Suprapubic skin (tissue), 4 donors: ENCODE measurements at places on chromosomes 12 and 14. TPM values are rescaled to one million over a fixed set of nuclear protein-coding genes. Genes with fewer than 3 reads are reported as not detected.
A peak's percentile ranks its signal among the peaks of the same experiment; 100 is the strongest.

GRCh38 chr14:25350802-25351201 is 300.9 kb upstream of the STXBP6 start:
- no peak overlapping the region for H3K4me3 ChIP-seq
- H3K27ac ChIP-seq: no peak overlapping the region
- H3K36me3 ChIP-seq: no peaks in the 10 kb centered on the region
- H3K4me1 ChIP-seq: no peaks in the 10 kb centered on the region

DNA sequence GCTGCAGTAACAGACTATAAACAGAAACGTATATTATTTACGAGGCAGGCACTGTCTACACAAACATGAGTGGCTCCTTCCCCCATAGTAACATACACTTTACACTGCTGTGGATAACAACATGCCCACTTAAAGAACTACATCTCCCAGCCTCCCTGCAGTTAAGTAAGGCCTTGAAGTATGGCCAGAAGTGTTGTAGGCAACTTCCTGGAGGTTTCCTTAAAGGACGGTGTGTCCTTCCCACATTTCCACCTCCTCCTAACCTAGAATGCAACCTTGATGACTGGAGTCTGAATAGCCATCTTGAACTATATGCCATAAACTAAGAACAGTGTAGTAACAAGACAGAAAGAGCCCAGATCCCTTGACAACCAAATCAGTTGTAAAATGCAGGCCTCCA is 20.3 kb downstream of the MED13L start:
- H3K36me3 ChIP-seq: no peaks in the 10 kb centered on the region
- H3K4me3 ChIP-seq: no peak overlapping the region

DNA sequence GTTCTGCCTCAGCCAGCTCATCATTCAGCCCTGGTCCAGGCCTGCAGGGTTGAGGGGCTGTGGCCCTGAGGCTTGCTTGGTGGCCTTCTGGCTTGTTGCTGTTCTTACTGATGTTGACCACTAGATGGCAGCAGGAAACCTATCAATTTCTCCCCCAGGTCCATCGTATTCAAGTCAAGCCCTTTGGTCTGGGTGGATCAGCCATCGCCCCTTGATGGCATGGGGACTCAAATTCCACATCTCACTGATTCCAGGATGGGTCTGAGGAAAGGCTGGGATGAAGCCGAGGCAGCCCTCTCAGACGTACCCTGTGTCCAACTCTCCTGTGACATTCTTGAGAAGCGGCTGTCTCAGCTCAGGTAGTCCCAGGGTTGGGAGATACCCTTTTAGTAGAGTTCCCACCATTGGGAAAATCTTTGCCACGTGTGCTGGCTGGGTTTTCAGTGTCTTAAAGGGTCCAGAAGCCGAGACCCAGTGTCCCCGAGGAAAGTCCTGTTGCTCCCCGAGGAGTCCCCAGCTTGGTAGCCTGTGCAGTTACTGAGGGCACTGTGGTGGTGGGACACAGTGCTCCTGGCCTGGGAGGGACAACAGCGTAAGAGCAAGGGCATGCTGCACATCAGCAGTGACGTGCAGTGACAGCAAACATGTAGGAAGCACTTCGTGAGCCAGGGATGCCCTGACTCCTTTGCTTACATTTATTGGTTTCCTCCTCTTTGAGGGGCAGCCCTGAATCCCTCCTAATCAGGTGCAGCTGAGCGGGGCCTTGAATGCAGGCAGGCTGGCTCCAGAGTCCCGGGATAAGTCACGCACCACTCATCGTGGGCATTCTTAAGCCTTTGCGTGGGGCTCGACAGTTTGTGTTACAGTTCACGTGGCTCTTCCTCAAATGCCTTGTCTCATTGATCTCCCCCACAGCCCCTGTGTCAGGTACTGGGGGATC is 58.6 kb downstream of the TSPAN9 start:
- no peak for DNase-seq
- no peaks in the 10 kb centered on the region for H3K36me3 ChIP-seq
- H3K4me3 ChIP-seq: no peak overlapping the region
- H3K27ac ChIP-seq: no peak overlapping the region

DNA sequence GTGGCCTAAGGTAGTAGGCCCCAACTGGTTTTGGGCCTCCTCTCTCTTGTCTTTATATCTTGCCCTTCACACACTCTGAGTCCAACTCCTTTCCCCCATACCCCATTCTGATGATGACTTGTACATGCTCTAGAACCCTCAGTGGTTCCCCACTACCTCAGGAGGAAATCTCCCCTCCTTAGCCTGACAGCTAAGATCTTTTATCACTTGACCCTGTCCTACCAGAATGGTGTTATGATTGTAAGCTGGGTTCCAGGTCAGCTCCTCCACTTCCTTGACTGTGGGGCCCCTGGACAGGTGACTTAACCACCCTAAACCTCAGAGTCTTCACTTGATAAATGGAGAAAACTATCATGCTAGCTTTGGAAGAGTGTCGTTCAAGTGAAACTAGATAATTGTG is 9.4 kb upstream of the MYL2 start:
- no peak overlapping the region for H3K27ac ChIP-seq
- H3K36me3 ChIP-seq: no peaks in the 10 kb centered on the region
- H3K27me3 ChIP-seq: peaks cover 14% of the 10 kb centered on the region
- no peak overlapping the region for H3K4me3 ChIP-seq
- DNase-seq: no peak
- no peaks in the 10 kb centered on the region for H3K4me1 ChIP-seq

- H3K4me1 ChIP-seq: peaks cover 5% of the 10 kb centered on the region
- no peaks in the 10 kb centered on the region for H3K36me3 ChIP-seq
- DNase-seq: no peak
- no peak overlapping the region for H3K27ac ChIP-seq
- no peaks in the 10 kb centered on the region for H3K27me3 ChIP-seq
- no peak overlapping the region for H3K4me3 ChIP-seq
Observed at GRCh38 chr14:51002406-51002999, 58.2 kb upstream of the PYGL start.

GRCh38 chr12:47909839-47910465 is 5.2 kb upstream of the VDR start:
- no peak overlapping the region for H3K4me3 ChIP-seq
- H3K4me1 ChIP-seq: peaks cover 9% of the 10 kb centered on the region
- no peaks in the 10 kb centered on the region for H3K36me3 ChIP-seq
- no peak overlapping the region for H3K27ac ChIP-seq
- no peaks in the 10 kb centered on the region for H3K27me3 ChIP-seq

DNA sequence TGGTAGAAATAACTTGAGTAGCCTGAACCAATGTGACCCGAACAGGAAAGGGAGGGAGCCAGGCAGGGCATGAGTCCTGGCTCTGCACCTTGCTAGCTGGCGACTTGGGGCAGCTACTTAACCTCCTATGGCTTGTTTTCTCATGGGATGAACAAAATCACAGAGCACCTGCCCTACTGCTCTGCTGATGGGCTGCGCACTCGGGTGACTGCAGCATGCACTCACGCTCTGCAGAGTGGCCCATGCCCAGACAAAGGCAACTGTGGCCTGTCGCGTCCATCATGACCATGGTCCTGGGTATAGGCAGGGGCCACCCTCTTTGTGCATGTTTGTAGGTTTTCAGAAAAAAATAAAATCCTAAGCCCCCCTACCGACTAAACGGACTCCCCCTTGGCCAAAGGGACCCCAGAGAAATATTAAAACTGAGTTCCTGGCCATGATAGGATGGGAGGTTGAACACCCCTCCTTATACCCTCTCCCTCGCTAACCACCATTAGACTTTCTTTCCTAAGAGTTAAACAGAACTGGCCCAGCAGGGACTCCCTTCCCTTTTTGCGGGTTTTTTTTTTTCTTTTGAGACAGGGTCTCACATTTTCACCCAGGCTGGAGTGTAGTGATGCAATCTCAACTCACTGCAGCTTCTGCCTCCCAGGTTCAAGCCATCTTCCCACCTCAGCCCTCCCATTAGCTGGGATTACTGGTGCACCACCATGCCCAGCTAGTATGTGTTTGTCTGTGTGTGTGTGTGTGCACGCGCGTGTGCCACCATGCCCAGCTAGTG is 32.5 kb downstream of the VWF start:
- peak; percentile 53 for DNase-seq
- no peaks in the 10 kb centered on the region for H3K27me3 ChIP-seq
- H3K27ac ChIP-seq: no peak overlapping the region
- peaks cover 33% of the 10 kb centered on the region for H3K4me1 ChIP-seq

GRCh38 chr12:129790930-129791329 is 112.9 kb downstream of the TMEM132D start:
- no peaks in the 10 kb centered on the region for H3K4me1 ChIP-seq
- no peak for DNase-seq
- H3K36me3 ChIP-seq: no peaks in the 10 kb centered on the region
- H3K27ac ChIP-seq: no peak overlapping the region
- no peak overlapping the region for H3K4me3 ChIP-seq
- H3K27me3 ChIP-seq: no peaks in the 10 kb centered on the region

DNA sequence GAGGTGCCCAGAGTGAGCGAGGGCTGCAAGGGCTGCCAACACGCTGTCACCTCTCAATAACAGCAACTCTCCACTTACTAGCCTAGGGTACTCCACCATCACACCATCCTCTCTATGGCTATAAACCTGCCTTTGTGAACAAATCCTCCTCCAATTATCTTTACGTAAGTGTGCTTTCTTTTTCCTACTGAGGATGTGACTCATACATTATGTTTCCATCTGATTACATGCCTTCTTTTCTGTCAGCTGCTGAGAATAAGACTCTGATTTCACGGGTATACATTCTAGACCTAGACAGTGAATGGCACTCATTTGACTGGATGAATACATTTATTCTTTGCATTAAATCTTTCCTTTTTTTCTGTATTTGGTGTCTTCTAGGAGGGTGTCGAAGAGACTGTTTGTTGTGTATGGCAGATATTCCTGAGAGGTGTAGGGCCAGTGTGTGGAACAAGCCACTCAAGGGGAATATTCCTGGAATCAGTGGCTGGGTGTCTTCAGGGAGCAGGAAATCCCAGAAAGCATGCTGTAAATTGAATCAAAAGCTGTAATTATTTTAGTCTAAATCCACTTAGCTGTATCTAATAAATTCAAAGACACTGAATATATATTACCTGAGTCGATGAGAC is 327.3 kb upstream of the TMTC1 start:
- H3K4me1 ChIP-seq: no peaks in the 10 kb centered on the region
- no peak overlapping the region for H3K4me3 ChIP-seq
- no peak overlapping the region for H3K27ac ChIP-seq
- DNase-seq: no peak
- H3K36me3 ChIP-seq: no peaks in the 10 kb centered on the region
- no peaks in the 10 kb centered on the region for H3K27me3 ChIP-seq

- H3K36me3 ChIP-seq: peaks cover 4% of the 10 kb centered on the region
- no peak overlapping the region for H3K4me3 ChIP-seq
- no peaks in the 10 kb centered on the region for H3K4me1 ChIP-seq
Observed at GRCh38 chr12:76495556-76495955, 64.0 kb downstream of the OSBPL8 start.

- no peaks in the 10 kb centered on the region for H3K4me1 ChIP-seq
- no peaks in the 10 kb centered on the region for H3K36me3 ChIP-seq
- no peak overlapping the region for H3K27ac ChIP-seq
- DNase-seq: no peak
- H3K27me3 ChIP-seq: no peaks in the 10 kb centered on the region
Observed at GRCh38 chr12:66430106-66430505, 127.8 kb downstream of the HELB start.

DNA sequence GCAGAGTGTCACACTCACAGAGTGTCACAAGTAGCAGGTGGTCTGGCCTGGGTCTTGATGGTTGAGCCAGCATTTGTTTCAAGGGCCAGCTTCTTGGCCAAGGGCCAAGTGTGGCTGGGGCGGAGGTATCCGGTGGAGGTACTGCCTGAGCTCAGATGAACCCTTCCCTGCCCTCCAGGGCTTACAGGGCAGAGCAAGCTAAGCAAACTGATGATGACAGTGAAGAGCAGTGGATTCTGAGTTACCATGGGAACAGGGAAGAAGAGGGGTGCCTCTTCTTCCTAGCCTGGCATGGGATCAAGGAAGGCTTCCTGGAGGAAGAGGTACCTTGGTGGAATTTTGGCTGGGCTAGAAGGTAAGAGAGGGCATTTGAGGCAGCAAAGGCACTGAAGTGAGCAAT is 35.7 kb downstream of the MVK start:
- H3K27me3 ChIP-seq: peaks cover 59% of the 10 kb centered on the region

DNA sequence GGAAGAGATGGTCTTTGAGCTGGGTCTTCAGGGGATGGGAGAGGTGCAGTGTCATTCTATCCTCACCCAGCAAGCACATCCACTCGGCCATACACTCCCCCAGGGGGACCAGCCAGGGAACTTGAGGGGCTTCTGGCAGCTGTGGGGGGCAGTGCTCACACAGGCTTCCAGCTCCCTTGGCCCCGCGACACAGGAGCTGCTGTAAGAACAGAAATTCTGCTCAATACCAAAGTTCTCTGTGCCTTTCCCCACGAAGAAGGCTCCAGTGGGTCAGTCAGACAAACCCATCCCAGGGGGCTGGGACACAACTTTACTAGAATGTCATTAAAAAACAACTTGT is 289.1 kb upstream of the RTL1 start:
- no peak overlapping the region for H3K27ac ChIP-seq
- no peak overlapping the region for H3K4me3 ChIP-seq
- H3K27me3 ChIP-seq: no peaks in the 10 kb centered on the region
- H3K4me1 ChIP-seq: no peaks in the 10 kb centered on the region

GRCh38 chr12:64650762-64651161 is 40.5 kb downstream of the RASSF3 start:
- H3K27ac ChIP-seq: no peak overlapping the region
- no peaks in the 10 kb centered on the region for H3K36me3 ChIP-seq
- H3K4me1 ChIP-seq: no peaks in the 10 kb centered on the region

GRCh38 chr12:78726854-78727253 is 137.7 kb upstream of the SYT1 start:
- DNase-seq: no peak
- no peak overlapping the region for H3K4me3 ChIP-seq
- H3K27me3 ChIP-seq: no peaks in the 10 kb centered on the region
- no peaks in the 10 kb centered on the region for H3K36me3 ChIP-seq

- H3K27me3 ChIP-seq: no peaks in the 10 kb centered on the region
- DNase-seq: no peak
- H3K36me3 ChIP-seq: no peaks in the 10 kb centered on the region
- H3K4me1 ChIP-seq: peaks cover 4% of the 10 kb centered on the region
- H3K27ac ChIP-seq: peak overlapping the region; percentile 64
Observed at GRCh38 chr12:92971859-92972524, 42.9 kb upstream of the EEA1 start.

The RTL1 gene
- total RNA-seq: not detected

The HOXC9 gene
- total RNA-seq: 12.2 TPM

The TEX52 gene
- total RNA-seq: not detected

The E2F7 gene
- 5.2 TPM for total RNA-seq

The KRT8 gene
- 73.7 TPM for total RNA-seq

The C12orf42 gene
- total RNA-seq: not detected

The ZC2HC1C gene
- total RNA-seq: 5.9 TPM

The SRRM4 gene
- total RNA-seq: not detected

The GDF11 gene
- 3.8 TPM for total RNA-seq

The C12orf54 gene
- total RNA-seq: not detected
